GM04503 (cell line): ENCODE measurements at places on chromosomes 4 and X.

- no peak for DNase-seq
Measured at GRCh38 chr4:109294006-109294405, 8.5 kb downstream of the COL25A1 start.

DNA sequence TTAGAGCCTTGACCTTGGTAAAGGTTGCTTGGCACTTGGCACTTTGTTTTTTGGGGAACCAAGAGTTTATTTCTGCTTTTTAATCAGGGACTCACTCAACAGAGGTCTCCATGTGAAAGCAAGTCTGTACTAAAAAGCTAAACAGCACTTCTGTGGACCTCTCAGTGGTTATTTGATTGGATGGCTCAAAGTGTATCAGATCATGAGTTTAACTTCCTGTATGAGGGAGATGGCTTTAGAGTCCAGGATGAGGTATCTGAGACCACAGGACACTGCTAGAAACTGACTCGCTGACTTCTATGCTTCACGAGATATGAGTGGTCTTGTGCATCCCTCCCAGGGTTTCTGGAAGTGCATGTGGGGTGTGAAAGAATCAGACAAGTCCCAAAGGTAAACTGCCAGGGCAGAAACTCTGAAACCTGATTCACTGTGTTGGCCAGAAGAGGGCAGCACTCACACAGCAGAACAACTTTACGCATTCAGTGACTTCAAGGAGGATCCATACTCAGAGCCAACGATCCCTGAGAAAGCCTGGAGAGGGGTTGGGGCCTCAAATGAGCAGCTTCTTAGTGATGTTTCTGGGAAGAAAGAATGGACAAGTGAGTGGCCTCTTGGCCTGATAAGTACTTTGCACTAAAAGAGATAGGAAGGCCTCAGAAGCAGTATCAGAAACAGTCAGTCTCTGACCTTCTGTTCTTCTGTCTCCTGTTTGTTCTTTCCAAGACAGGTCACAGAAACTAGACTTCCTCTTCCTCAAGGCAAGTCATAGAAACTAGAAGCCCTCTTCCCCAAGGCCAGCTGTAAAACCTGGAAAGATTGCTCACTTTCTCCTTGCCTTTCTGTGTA, 220.3 kb upstream of the CXCL13 start:
- peak; percentile 9 for DNase-seq

DNA sequence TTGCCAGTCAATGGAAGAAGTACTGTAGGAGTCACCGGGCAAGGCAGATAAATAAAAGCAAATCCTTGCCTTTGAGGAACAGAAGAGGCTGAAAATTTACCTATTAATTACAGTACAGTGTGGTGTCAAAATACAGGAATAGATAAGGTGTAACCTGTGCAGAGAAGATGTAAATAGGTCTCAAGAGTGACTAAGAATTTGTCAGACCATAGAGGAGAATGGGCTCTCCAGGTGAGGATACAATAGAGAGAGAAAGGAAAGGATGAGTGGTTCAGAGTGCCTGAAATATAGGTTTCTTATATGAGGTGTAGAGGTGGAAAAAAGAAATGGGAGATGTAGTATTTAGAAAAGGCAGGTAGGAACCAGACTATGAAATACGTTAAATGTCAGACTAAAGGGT, 801 bp upstream of the ZC4H2 start:
- DNase-seq, result no peak

GRCh38 chr4:126604268-126604867, 1028.4 kb upstream of the INTU start:
- no peak for DNase-seq

DNA sequence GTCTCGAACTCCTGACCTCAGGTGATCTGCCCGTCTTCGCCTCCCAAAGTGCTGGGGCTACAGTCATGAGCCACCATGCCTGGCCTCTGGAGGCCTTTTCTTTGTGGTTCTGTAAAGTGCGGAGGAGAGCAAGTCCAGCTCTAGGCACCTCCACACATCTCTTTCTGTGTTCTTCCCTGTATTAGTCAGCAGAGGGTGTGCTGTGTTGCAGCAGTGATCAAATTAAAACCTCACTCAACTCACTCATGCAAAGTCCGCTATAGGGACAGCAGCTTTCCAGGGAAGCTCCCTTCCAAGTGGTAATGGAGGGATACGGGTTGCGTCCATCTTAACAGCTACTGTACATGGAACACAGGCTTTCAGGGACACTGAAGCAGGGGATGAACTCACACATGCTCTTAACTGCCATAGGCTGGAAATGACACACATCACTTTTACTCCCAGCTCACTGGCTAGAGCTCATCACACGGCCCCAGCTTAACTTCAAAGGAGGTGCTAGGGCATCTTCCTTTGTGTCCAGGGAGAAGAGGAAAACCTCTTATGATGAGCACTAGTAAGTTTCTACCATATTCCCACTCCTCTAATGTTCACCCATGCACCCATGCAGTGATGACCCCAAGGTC, 36.0 kb upstream of the CCNG2 start:
- DNase-seq, result no peak
